A549 treated with GW870086 at 1 μM for 4 hours (cell line): ENCODE measurements at places on chromosomes 3 and 15. TPM values are rescaled to one million over a fixed set of nuclear protein-coding genes. Genes with fewer than 3 reads are reported as not detected.

Gene XCR1
- total RNA-seq: not detected in 5 replicates

Gene SLTM
- total RNA-seq: 62.5 to 81.7 TPM (median 76.2 TPM) in 5 replicates

Gene PLA2G4D
- total RNA-seq: 0.03 TPM in 1 of 5 replicates, not detected in the others

Gene CFAP100
- not detected in 5 replicates for total RNA-seq

Gene MITF
- 5.1 to 9.8 TPM (median 7.8 TPM) in 5 replicates for total RNA-seq

Gene SPINK8
- not detected in 5 replicates for total RNA-seq

Gene IQCF5
- not detected in 5 replicates for total RNA-seq

Gene CPLX3
- total RNA-seq: 0.07 to 0.13 TPM in 2 of 5 replicates, not detected in the others

Gene ADPRH
- 2.8 to 3.3 TPM (median 3.0 TPM) in 5 replicates for total RNA-seq

Gene PXK
- total RNA-seq: 4.9 to 6.7 TPM (median 6.3 TPM) in 5 replicates

Gene ALS2CL
- 5.8 to 9.4 TPM (median 8.6 TPM) in 5 replicates for total RNA-seq

Gene LINGO1
- total RNA-seq: 8.7 to 11.7 TPM (median 9.0 TPM) in 5 replicates

Gene TADA3
- total RNA-seq: 51.8 to 60.8 TPM (median 59.9 TPM) in 5 replicates

Gene ALDH1L1
- 0.08 to 0.24 TPM (median 0.15 TPM) in 5 replicates for total RNA-seq

Gene CELF6
- 0.11 to 0.24 TPM (median 0.16 TPM) in 5 replicates for total RNA-seq

Gene C15orf62
- total RNA-seq: 0.07 to 0.09 TPM in 2 of 5 replicates, not detected in the others

Gene KLHL40
- total RNA-seq: not detected in 5 replicates

Gene CCRL2
- 0.09 to 0.15 TPM in 2 of 5 replicates, not detected in the others for total RNA-seq

Gene CDC25A
- total RNA-seq: 8.4 to 10.6 TPM (median 8.9 TPM) in 5 replicates

Gene GUCA1C
- total RNA-seq: not detected in 5 replicates

Gene XPC
- 22.8 to 32.5 TPM (median 30.7 TPM) in 5 replicates for total RNA-seq

Gene SLC28A1
- not detected in 5 replicates for total RNA-seq

Gene PIF1
- total RNA-seq: 12.7 to 21.6 TPM (median 16.5 TPM) in 5 replicates

Gene GOLGA8N
- 1.1 to 1.7 TPM (median 1.4 TPM) in 5 replicates for total RNA-seq

Gene MGLL
- 64.9 to 77.9 TPM (median 72.2 TPM) in 5 replicates for total RNA-seq

Gene SST
- not detected in 5 replicates for total RNA-seq

Gene RASGRP1
- 0.27 to 0.58 TPM (median 0.37 TPM) in 5 replicates for total RNA-seq

Gene CA12
- total RNA-seq: 187 to 225 TPM (median 211 TPM) in 5 replicates

Gene FETUB
- total RNA-seq: 0.08 to 0.16 TPM (median 0.14 TPM) in 3 of 5 replicates, not detected in the others

Gene ARIH1
- 48.5 to 79.2 TPM (median 73.8 TPM) in 5 replicates for total RNA-seq

Gene FANCD2OS
- total RNA-seq: not detected in 5 replicates

Gene STRIT1
- total RNA-seq: not detected in 5 replicates

Gene SLC2A2
- not detected in 5 replicates for total RNA-seq

Gene GPR149
- total RNA-seq: not detected in 5 replicates

Gene ARHGEF26
- 7.1 to 10.1 TPM (median 8.7 TPM) in 5 replicates for total RNA-seq

Gene STAC
- total RNA-seq: 2.1 to 2.6 TPM (median 2.4 TPM) in 5 replicates

Gene CCR3
- total RNA-seq: not detected in 5 replicates

Gene CHRM5
- total RNA-seq: 0.06 TPM in 1 of 5 replicates, not detected in the others

Gene CCR4
- total RNA-seq: 0.06 to 0.10 TPM (median 0.08 TPM) in 3 of 5 replicates, not detected in the others

Gene DISP2
- total RNA-seq: 0.58 to 2.5 TPM (median 1.6 TPM) in 5 replicates

Gene RBSN
- 7.8 to 11.3 TPM (median 10.5 TPM) in 5 replicates for total RNA-seq

Gene CFAP44
- 1.3 to 2.3 TPM (median 2.0 TPM) in 5 replicates for total RNA-seq

Gene ZNF774
- 0.58 to 1.5 TPM (median 1.2 TPM) in 5 replicates for total RNA-seq

Gene OXTR
- 10.4 to 13.2 TPM (median 11.0 TPM) in 5 replicates for total RNA-seq

Gene GPR15
- not detected in 5 replicates for total RNA-seq

Gene CCDC13
- total RNA-seq: 0.41 to 0.61 TPM (median 0.46 TPM) in 5 replicates

Gene IGDCC3
- total RNA-seq: 0.09 to 0.23 TPM (median 0.16 TPM) in 5 replicates
